Chondrocyte (in vitro differentiated cells): ENCODE measurements at places on chromosomes 4 and X. TPM values are rescaled to one million over a fixed set of nuclear protein-coding genes. Genes with fewer than 3 reads are reported as not detected.

Gene COL25A1
- total RNA-seq = 0.45 to 1.3 TPM (median 0.62 TPM) in 3 replicates

Gene PPP4R3C
- not detected in 3 replicates for total RNA-seq

GRCh38 chr4:83569987-83570386, 34.1 kb downstream of the GPAT3 start:
- no peak for DNase-seq

DNA sequence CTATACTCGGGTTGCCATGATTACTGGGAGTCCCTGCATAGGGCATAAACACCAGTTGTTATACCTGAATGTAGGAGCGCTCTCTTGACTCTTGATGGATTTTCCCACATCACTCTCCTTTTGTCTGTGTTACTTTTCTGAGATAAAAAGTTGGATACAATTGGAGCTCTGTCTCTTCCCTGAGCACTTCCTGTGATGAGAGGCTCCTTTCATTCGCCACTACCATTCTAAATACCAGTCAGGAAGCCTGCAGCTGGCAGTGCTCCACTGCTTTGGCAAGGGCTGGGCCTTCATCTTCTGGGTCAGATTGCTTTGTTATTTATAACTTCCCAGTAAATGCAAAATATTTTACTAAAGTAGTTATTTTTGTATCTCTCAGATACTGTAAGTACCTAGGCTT, 13.9 kb downstream of the TCEANC start:
- DNase-seq = no peak

- no peak for DNase-seq
Measured at GRCh38 chrX:154082396-154083125, 15.0 kb downstream of the MECP2 start.

- DNase-seq = no peak
Measured at GRCh38 chrX:43003204-43003565, 225.2 kb upstream of the PPP1R2C start.

- no peak for DNase-seq
Measured at GRCh38 chr4:39169426-39169825, 12.9 kb upstream of the WDR19 start.

DNA sequence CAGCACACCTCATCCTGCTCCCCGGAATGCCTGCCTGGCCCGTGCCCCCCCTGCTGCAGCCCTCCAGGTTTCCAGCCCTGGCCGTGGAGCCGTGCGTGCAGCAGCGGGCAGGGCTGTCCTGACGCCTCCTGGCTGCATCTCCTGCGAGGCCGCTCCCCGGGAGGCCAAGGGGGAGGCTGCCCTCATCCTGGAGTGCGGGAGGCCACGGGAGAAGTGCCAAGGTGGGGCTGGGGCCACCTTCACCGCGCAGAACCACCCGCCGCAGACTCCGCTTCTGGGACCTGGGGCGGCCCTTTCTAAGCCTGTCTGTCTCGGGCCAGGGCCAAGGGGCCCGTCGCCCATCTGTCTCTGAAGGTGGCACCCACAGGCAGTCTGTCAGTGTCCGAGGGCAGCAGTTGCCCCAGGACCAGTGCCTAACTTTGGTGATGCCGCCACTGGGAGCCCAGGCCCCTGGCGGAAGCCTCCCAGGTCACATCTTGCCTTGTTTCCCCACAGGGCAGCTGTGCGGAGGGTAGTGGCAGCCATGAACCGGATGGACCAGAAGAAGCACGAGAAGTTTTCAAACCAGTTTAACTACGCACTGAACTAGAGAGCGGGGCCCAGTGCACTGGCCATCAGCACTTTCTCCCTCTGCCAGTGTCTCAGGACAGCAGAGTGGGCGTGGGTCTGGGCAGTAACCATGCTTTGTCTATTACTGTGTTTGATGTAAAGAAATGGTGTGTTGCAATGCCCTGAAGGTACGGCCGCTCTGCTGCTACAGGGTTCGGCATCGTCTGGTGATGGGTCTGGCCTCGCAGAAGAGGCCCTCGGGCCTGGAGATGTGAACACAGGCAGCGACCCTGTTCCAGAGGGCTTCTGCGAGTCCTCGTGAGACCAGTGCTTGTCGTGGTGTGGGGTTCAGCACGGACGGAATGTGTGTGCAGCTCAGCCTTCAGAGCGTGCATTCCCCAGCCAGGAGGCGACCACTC, 20.6 kb downstream of the NKX1-1 start:
- peak; percentile 90 for DNase-seq

DNA sequence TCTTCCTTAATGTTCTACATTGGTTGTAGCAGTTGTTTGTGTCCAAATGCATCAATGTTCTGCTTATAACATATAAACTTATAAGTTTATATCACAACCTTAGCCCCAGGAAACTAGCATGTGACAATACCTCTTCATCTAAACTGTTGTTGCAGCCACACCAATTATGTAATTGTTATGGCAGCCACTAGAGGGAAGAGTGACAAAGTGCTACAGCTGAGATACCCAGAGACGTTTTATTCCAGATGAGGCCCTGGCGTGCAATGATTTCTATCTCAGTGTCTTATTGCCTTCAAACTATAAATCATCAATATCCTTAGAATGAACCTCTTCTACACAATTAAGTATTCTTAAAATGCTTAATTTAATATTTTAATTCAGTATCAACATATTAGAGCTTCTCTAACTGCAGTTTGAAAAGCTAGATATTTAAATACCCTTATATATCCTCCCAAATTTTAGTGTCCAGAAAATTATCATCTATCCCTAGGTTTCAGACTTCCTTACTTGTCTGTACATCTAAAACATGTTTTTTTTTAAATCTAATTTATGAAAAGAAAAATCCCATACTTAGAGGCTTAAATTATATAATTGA, 171.6 kb downstream of the PCDH10 start:
- DNase-seq = no peak

- DNase-seq = no peak
Measured at GRCh38 chr4:46993075-46994006, at the start of gene GABRA4. TSS of gene GABRA4 (minus strand) at chr4:46993581. CDS start at chr4:46993424, 157 bp downstream.

GRCh38 chr4:110364911-110365520, 110.9 kb upstream of the ENPEP start:
- no peak for DNase-seq

DNA sequence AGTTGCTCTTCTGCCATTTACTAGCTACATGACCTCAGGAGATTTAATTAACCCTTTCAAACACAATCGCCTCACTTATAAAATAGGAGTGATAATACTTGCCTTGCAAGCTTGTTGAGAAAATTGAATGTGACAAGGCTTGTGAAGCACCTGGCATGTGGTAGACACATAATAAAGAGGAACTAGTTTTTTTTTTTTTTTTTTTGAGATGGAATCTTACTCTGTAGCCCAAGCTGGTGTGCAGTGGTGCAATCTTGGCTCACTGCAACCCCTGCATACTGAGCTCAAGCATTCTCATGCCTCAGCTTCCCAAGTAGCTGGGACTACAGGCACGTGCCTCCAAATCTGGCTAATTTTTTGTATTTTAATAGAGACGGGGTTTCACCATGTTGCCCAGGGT, 73.7 kb upstream of the STIM2 start:
- no peak for DNase-seq

- no peak for DNase-seq
Measured at GRCh38 chr4:88033309-88033708, 25.9 kb downstream of the PKD2 start.

GRCh38 chr4:82017680-82018079, 356.1 kb downstream of the HNRNPD start:
- DNase-seq = no peak

- DNase-seq = no peak
Measured at GRCh38 chrX:26083093-26083492, 55.0 kb upstream of the MAGEB18 start.
